ENCODE measurements at places on chromosomes 11 and 22.

DNA sequence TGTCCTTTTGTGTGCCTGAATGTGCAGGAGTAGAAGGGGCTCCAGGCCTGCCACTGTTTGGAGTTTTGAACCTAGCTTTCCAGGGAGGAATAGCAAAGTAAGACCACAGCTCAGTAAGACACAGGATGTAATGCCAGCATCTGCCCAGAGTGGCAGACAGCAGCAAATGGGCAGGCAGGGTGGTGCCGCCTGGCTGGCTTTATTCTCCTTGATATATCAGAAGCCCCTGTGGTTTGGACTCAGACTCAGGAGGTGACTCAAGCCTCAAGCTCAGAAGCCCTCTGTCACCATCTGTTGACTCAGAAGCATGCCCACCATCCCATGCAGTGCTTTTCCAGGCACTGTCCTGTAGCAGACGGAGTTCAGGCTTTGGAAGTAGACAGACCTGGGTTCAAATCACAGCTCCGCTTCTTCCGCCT lies 72.7 kb upstream of the TTC12 start:
- no peak for DNase-seq

- DNase-seq = no peak
Observed at GRCh38 chr11:26350002-26350401, 18.1 kb downstream of the ANO3 start.

GRCh38 chr11:121318848-121319834 lies 26.6 kb downstream of the SC5D start:
- DNase-seq = no peak

DNA sequence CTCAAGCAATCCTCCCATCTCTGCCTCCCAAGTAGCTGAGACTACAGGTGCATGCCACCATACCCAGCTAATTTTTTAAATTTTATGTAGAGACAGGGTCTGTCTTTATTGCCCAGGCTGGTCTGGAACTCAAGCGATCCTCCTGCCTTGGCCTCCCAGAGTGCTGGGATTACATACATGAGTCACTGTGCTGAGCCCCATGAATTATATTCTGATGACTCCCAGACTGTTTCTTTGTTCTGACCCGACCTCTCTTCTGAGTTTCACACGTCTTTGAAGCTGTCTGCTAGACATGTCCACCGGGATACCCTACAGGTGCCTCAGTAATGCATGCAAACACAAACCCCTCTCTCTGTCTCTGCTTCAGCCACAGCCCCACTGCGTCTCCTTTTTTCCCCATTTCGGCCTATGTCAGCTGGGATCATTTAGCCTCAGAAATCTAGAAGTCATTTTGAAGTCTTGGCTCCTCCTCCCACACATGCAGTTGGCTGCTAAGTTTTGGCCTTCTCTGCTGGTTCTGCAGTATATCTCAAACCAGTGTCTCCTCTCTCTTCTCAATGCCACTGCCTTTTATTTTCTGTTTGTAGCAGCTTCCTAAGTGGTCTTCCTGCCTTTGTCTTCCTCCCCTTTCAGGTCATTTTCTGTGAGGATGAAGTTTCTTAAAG lies 4.8 kb downstream of the VPS26B start:
- DNase-seq = no peak

DNA sequence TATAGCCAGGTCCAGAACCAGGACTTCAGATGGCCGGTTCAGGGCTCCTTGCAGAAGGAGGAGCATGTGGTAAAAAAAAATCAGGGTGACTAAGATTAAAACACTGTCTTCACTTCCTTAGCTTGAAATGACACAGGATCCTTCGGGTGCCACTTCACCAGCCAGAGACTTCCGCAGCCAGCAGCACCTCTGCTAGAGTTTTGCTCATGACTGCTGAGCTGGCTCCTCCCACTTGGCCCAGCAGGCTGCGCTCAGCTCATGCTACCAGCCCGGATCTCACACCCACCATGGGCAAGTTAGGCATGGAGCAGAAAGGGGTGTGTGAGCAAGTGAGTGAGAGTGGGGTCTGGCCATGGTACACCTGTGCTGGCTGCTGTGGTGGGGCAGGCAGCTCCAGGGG lies 6.6 kb upstream of the MS4A18 start:
- DNase-seq = no peak

- no peak for DNase-seq
Observed at GRCh38 chr11:79406376-79406775, 34.5 kb downstream of the TENM4 start.

DNA sequence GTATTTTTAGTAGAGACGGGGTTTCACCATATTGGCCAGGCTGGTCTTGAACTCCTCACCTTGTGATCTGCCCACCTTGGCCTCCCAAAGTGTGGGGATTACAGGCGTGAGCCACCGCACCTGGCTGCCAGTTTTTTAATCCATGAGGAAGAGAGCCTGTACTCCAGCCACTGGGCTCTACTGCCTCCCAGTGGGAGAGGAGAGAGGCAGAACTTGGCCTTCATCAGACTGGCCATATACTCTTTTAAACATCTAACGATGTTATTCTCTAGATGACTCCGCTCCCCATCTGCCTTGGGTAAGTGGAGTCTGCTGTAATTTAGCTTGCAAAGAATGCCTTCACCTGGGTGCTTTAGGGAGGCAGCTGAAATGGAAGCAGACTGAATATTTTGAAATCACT lies 34.6 kb downstream of the SLC6A5 start:
- no peak for DNase-seq

GRCh38 chr11:3880724-3881123 lies 25.3 kb downstream of the STIM1 start:
- no peak for DNase-seq

DNA sequence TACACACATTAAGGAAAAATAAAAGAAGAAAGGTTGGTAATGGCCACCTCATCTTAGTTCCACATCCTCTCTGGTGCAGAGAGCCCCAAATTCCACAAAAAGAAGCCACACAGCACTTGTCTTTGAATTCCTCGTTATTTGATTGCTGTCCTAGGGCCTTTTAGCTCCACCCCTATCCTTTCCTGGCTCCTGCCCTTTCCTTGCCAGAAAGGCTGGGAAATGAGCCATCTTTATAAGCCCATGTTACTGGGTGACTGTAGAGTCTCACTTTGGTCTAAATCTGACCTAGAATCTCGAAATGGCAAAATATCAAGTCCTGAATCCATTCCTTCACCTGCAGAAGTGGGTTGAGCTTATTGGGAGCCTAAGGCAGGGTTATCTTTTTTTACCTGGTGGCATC lies 4.3 kb upstream of the TMEM132A start:
- no peak for DNase-seq

- DNase-seq = no peak
Observed at GRCh38 chr11:70578831-70579230, 180.5 kb downstream of the CTTN start.

DNA sequence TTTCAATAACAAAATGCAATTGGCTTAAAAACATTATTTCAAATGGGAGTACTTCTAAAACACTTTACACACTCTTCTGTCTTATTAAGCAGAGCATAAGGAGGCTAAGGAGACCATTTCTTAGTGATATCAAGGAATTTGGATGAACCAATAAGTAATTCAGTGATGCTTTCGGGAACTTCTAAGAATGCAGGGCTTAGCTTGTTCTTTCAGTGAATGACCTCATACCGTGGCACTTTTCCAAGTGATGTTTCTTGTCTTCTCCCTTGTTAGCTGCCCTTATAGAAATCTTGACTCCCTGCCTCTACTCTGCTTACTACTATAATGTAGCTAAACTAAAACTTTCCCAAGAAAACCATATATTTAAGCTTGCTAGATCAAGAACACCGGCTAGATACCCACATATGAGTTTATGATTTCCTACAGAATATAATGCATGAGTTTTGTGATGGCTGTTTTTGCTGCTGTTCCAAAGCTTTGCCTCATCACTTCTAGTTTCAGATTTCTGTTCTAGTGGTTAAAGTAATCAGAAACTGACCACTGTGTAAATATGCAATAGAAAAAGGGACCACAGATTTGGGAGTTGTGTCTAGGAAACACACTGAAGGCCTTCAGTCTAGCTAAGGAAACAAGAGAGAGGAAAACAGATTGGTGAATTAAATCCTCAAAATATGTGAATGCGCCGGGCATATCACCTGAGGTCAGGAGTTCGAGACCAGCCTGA lies 37.5 kb upstream of the STK33 start:
- no peak for DNase-seq

DNA sequence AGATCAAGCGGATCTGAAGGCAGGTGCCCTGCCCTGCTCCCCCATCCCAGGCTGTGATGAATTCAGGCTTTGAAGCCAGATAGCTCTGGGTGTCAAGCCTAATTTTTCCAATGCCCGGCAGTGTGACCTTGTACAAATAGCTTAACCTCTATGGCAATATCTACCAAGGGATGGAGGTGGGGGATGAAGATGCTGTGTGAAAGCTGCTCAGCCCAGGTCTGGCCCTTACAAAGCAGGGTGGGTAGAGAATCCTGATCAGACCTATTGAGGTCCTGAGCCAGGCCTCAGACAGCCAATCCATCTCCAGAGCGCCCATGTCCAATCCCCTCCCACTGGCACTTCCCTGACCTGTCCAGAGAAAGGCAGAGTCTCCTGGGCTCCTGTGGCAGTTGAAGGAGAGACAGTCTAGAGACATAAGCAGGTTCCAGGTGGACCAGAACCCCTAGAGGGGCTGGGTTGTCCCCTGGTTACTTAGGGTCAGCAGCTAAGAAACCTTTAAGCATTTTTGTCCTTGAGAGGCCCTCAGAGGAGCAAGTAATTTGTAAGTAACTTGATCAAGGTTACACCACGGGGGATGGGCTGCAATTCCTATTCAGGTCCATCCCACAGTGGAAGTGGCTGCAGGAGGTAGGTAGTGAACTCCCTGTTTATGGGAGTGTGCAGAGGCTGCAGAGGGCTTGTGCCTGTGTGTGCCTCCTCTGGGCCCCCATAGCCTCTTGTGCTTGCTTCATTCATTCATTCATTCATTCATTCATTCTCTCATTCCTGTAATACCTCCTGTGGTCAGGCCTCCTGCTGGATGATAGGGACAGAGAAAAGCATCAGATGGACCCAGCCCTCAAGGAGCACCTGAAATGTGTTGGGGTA lies 10.4 kb downstream of the P2RY2 start:
- no peak for DNase-seq

DNA sequence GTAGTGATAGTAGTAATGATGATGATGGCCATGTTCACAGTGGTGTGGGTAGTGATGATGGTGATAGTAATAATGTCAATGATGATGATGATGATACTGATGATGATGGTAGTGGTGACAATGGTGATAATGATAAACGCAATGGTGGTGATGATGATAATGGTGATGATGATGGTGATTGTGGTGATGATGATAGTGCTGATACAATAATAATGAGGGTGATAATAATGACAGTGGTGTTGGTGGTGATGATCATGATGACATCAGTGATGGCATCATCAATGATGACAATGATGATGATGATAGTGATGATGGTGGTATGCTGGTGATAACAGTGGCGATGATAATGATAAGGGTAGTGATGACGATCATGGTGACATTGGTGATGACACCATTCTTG lies 92.3 kb downstream of the MPPED1 start:
- no peak for DNase-seq

DNA sequence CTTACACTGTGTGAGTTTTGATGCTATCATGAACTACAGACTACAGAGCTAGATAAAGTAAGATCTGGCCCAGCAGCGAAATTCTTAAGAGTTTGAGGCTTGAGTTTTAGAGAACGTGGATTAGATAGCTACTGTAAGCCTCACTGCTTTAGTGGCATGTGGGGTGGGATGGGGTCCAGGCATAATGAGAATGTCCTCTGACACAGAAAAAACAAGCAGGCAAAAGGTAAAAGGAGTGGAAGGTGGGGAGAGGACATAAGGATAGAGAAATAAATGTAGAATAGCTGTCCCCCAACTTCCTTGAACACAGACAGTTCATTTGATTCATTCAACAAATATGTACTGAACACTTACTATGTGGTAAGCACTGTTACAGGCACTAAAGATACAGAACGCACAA lies 324.5 kb upstream of the PITPNB start:
- no peak for DNase-seq

Measured in iPS DF 19.7 (cell line).